Bladder microvascular endothelial cell (primary cell): ENCODE measurements at places on chromosomes 5 and 9. TPM values are rescaled to one million over a fixed set of nuclear protein-coding genes. Genes with fewer than 3 reads are reported as not detected.

The ATOX1 gene
- total RNA-seq, result 66.3 and 73.3 TPM in 2 replicates

The KCTD16 gene
- under 0.01 and 0.06 TPM in 2 replicates for total RNA-seq

The FAM120A gene
- total RNA-seq, result 75.3 and 142 TPM in 2 replicates

The PCDHB2 gene
- total RNA-seq, result 0.81 and 2.3 TPM in 2 replicates

The TLE4 gene
- total RNA-seq, result 11.2 and 34.8 TPM in 2 replicates
